ENCODE measurements at places on chromosomes 12 and 14.

DNA sequence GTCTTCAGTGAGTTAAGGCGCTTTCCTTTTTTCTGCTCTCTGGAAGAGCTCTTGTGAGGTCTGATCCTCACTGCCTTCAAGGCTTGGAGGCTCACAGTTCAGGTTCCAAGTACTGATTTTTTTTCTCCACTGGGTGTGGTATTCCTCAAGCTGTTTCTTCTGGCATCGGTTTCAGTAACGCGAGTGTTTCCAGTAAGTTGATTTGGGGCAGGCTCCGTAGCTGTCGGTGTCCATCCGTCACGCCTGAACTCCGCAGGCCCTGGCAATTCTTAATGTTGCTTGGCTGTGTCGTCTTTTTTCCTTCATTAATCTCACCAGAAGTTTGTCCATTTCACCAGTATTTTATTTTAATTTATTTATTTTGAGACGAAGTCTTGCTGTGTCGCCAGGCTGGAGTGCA lies 30.6 kb downstream of the LRCOL1 start:
- DNase-seq = no peak

DNA sequence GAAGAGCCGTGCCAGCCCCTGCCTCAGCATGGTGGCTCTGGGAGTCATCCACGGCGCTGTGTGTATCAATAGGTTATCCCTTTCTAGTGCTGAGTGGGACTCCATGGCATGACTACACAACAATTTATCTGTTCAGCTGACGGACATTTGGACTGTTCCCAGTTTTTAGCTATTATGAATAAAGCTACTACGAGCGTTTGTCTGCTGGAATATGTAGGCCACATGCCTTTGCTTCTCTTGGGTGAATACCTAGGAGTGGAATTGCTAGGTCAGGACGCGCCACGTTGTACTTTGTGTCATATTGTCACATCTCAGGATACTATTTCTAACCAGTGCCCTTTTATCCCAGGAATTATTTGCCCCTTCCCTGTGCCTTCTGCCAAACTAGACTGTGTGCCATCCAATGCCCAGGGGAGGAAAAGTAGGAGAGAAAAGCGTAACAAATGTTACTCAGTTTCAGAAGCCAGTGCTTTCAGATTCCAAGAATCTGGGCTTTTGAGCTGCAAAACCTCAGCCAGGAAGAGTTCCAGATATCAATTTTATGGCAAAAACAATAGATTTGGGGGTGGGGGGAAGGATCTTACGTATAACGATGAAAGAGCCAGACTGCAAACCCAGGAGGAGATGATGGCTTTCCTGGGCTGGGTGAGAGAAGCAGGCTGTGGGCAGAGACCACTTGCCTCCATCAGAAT lies 62.5 kb upstream of the NCOR2 start:
- DNase-seq = no peak

DNA sequence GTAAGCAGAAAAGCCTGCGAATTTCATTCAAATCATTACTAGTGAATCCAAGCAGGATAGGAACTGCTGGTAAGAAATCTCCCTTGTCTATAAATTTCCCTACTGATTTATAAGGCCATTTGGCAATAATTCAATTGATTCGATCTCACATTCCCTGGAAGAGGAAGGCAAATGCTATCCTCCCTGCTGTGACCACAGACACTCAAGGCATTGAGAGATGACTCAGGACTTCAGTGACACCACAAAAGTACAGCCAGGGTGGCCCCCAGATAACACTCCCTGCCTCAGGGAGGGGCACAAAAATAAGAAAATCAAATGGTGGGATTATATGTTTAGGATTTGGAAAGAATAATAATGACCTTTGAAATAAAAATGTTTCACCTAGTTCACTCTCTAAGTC lies 162.7 kb downstream of the GRIP1 start:
- no peak for DNase-seq

- no peak for DNase-seq
Measured at GRCh38 chr12:43226151-43226550, 325.9 kb downstream of the ADAMTS20 start.

GRCh38 chr14:75101491-75101890 lies 25.4 kb downstream of the NEK9 start:
- no peak for DNase-seq

DNA sequence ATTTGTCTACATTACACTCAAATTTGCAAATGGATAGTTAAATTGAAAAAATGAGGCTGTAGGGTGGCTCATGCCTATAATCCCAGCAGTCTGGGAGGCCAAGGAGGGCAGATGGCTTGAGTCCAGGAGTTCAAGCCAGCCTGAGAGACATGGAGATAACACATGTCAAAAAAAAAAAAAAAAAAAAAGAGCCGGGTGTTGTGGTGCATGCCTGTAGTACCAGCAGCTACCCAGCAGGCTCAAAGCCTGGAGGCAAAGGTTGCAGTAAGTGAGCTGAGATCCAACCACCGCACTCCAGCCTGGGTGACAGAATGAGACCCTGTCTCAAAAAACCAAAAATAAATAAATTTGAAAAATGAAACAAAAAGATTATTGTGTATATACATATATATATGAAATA lies 119.9 kb upstream of the MGAT4C start:
- DNase-seq = no peak

DNA sequence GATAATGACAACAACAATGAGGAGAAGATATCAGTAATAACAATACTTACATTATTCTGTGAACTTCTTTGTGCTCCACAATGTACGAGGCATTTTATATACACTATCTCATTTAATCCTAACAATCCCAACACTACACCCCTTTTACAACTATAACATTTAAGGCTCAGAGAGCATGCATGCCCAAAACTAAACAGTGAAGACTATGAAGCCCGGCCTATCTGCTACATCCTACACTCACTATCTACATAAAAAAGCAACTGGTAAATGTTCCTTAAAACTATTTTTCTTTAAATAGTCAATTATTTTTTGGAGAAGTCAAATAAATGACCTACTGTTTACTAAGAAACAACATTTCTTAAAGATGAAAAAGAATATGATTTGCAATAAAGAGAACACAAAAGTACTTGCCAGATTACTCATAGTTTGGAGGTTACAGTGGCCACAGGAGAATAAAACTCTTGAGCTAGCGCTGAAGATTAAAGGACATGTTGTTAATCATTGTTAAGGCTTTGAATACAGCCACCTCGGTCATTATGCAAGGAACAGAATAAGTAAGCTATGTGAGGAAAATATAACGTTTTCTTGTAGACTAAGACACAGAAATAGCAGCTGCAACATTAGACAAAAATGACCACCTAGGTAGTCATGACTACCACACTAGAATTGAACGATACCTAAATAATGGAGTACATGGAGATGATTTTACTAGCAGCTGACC lies 56.7 kb downstream of the EPS8 start:
- DNase-seq = no peak

DNA sequence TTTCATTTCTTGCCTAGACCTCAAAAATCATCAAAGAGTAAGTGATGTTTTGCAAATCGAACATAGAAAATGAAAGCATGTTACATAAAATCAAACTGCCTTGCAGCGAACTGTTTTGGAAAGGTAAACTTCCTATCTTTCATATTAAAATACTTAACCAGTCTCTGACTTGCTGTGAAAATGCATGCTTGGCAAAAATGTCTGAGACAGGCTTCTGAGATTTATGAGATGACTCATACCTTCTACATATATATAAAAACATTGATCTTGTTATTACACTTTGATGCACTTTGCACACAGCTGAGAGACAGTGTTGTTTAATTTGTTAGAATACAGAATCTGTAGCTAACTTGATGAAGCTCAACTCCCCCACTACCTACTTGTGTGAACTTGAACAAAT lies 179.1 kb downstream of the KITLG start:
- no peak for DNase-seq

GRCh38 chr14:97644365-97644764 lies 847.2 kb downstream of the VRK1 start:
- no peak for DNase-seq

DNA sequence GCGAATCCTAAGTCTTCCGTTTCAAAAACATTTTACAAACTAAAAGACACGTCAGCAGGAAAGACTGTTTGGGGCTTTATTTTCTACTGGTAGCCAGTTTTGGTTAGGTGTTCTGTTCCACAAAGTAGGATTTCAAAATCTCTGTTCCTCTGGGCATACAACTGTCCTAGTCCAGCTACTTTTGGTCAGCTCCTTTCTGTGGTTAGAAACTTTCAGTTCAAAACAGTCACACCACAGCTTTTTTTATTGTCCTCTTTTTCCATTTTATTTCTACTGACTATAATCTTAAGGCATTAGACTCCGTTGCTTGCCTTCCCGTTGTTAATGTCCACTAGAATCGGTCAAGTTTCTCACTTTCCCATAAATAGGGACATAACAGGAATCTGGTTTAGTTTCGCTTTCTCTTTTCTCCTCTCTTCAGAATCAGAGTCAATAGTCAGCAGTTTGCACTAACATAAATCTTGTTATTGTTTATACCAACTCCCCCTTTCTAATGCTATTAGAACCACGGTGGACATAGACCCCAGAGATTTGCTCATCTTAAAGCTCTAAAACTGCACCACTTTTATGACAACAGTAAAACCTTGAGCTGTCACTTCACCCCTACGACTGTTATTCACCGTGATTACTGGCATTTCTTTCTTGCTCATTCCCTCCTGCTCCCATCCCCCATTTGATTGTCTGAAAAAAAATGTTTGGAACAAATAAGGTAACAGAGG lies 41.5 kb upstream of the NPAS3 start:
- no peak for DNase-seq

DNA sequence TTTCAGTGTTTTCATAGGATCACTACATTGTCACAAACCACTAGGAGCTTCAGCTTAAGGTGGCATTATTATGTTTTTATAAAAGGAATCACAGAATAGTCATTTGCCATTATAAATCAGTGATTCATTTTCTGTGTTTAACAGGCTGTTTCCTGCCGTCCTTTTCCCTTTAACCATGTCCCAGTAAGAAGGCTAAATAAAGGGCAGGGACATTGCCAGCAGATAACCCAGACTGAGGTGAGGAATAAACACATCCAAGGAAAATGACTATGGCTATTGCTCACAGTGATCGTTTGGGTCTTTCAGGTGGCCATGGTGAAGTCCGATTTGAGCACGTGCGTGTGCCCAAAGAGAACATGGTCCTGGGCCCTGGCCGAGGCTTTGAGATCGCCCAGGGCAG lies 17.9 kb upstream of the ALDH2 start:
- no peak for DNase-seq

DNA sequence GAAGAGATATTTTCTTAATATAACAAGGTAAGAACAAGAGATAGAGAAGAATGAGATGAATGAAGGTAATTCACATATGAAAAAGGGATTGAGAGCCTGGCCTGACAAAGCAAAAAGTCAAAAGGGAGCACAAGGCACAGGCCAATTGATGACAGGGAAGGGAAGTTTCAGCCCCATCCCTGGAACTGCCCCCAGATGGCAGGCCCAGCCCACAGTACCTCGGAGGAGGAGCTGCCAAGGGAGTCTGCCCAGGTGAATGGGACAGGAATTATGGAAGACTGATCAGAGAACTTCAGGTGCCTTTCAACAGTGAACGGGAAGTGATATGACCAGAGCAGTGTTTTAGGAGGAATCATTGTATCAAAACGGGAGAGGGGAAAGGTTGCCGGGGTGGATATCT lies 15.7 kb downstream of the SNRPF start:
- no peak for DNase-seq

DNA sequence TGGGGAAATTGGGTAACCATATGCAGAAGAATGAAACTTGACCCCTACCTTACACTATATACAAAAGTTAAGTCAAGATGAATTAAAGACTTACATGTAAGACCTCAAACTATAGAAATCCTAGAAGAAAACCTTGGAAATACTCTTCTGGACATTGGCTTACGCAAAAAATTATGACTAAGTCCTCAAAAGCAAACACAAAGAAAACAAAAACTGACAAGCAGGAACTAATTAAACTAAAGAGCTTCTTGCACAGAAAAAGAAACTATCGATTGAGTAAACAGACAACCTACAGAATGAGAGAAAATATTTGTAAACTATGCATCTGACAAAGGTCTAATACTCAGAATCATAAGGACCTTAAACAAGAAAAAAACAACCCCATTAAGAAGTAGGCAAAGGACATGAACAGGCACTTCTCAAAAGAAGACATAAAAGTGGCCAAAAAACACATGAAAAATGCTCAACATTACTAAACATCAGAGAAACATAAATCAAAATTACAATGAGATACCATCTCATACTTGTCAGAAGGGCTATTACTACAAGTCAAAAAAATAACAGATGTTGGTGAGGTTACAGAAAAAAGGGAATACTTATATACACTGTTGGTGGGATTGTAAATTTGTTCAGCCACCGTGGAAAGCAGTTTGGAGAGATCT lies 37.0 kb upstream of the CFAP54 start:
- no peak for DNase-seq

GRCh38 chr12:97681612-97682504 lies 219.3 kb downstream of the RMST start:
- DNase-seq = no peak

DNA sequence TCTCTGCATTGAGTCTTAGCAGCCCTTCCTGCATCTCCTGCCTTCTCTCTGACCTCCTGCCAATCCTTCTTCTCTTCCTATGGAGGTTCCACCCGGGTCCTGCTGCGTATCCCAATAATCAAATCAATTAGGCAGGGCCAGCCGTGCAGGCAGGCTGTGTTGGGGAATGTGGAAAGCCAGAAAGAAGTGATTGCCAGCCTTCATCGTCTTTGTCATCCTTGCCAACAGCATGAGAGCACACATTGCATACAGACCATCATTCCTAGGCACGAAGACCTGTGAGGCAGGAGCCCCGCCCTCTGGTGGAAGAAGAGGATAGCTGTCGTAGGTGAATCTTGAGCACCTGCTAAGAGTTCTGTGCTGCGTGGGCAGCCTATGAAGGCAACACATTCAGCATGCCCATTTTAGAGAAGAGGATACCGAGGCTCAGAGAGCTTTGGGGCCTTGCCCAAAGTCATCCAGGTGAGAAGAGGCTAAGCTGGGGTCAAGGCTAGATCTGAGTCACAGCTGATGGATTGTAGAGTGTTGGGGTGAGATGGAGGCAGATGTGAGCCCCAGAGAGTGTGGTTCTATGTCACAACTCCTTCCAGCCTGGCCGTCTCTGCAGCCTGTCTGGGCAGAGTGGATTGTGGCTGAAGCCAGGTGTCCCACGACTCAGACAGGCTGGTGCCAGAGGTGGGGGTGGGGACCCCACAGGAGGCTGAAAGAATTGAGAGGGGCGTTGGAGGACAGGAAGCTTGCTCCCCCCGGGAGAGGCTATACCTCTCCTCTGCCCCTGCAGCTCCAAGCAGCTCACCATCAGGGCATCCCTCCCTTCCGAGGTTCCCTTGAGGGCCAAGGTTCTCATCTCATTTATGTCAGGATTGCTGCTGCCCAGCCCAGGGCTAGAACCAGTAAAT lies 12.7 kb downstream of the C14orf132 start:
- DNase-seq = no peak

GRCh38 chr14:50087341-50088116 lies 28.8 kb downstream of the VCPKMT start:
- DNase-seq = no peak

GRCh38 chr12:26188127-26188526 lies 7.2 kb upstream of the SSPN start:
- no peak for DNase-seq

GRCh38 chr12:51890133-51890464 lies 2.2 kb downstream of the ANKRD33 start:
- DNase-seq = no peak

Measured in stimulated activated CD8-positive, alpha-beta memory T cell treated with anti-CD3 and anti-CD28 coated beads, Interleukin-4, amount 100 ng/mL, for 1 hour (primary cell).